ENCODE measurements at places on chromosomes 3 and 15.
A peak's percentile ranks its signal among the peaks of the same experiment; 100 is the strongest.

DNA sequence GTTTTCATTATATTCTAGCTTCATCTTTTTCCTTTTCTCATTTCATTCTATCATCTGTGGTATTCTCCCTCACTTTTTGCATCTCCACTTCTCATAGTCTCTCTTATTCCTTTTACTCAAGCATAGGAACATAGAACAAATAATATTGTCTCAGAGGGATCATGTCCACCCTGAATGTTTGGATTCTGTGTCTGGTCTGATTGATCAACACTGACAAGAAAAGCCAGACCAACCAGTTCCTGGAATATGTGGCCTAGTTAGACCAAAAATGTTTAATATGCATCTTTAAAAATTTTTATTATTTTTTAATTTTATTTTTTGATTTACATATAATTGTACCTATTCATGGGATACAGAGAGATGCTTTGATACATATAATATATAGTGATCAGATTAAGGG is 212.0 kb upstream of the ALCAM start:
- no peak for DNase-seq

DNA sequence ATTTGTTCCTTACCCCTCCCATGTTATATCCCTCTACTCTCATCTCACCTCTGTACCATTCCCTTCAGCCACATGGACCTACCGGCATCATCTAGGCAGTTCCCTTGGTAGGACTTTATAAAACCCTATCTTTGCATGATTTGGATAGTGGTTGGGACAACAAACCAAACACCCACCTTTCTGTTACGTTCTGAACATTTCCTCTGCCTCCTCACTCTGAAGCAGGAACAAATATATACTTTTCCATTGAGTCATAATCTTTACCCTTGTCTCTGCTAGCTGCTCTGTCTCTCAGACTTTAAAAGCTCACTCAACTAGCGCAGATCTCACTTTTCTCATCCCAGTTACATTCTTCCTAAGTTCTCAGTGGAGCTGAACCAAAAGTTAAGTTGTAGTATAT is 17.8 kb downstream of the UBXN7 start:
- peak; percentile 7 for DNase-seq

DNA sequence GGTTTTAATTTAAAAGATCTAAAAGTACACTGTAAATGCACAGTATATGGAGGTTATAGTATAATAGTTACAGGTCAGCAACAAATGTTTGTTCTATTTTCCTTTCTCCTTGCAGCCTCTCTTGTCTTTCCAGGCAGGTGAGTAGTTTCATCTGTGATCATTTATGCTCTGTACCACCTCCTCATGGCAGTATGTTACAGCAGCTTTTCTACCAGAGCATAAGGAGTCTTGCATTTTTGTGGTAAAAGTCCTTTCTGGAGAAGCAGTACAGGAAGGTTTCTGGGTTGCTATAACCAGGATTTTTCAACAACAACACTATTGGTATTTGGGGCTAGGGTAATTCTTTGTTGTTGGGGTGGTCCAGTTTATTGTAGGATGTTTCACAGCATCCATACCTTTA is 59.5 kb downstream of the ZNF609 start:
- DNase-seq, result no peak

- no peak for DNase-seq
These were observed 11.8 kb downstream of the CAPN7 start for GRCh38 chr3:15217841-15218267.

DNA sequence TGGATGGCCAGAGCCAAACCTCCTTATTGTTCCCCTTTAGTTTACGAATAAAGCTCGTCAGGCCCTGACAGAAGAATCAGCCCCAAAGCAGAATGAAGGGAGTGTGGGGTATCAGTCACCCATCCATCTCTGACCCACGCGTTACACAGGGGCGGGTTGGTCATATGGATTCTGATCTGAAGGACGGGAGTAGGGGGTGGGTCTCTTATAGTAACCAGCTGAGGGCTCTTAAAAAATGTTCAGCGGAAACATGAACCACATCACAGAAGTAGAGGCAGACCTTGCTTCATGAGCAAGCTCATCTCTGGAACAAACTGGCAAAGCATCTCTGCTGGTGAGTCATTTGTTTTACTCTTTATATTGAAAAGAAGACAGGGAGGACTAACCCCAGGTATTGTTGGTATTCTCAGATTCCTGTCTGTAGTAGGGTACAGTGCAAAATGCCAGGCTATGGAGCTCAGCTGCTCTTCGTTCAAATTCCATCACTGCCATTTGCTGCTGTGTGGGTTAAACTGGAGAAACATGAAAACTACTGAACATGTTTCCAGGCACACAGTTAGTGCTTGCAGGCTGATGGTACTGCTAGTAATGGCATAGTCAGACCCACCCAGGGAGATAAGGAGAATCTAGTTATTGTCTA is at the start of gene CXCR6:
Gene CXCR6 (plus strand): TSS at position 258 of the 640 bp plus-strand sequence. CDS start 3,018 bp downstream, outside the sequence.
- peak; percentile 53 for DNase-seq

GRCh38 chr3:70531063-70531657 is 218.7 kb upstream of the MDFIC2 start:
- no peak for DNase-seq

DNA sequence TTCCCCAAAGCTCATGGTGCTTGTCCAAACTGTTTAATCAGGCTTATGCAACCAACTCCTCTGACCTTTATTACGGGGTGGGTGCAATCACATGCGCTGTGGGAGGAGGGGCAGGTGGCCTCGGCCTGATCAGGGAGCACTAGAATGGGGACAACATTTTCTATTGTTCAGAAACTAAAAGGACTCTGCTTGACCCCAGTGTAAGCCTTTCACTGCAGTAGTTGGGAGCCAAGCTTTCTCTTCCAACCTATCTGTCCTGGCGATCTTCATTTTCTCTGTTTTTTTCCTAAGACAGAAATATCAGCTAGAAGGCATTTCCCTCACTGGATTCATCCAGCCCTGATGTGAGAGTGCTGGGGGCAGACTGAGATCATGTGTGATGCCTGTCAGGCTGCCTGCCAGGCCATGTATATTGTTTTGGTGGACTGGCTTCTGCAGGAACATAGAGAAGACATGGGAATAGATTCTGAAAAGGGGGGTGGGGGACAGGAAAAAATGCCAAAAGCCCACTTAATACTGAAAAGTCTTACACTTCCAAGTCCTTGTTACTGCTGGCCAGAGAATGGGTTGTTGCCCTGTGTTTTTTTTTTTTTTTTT is 627.0 kb upstream of the TBL1XR1 start:
- no peak for DNase-seq

GRCh38 chr15:69042531-69042930 is 28.0 kb downstream of the NOX5 start:
- no peak for DNase-seq

- no peak for DNase-seq
These were observed 34.3 kb downstream of the MCF2L2 start for GRCh38 chr3:183394150-183394549.

DNA sequence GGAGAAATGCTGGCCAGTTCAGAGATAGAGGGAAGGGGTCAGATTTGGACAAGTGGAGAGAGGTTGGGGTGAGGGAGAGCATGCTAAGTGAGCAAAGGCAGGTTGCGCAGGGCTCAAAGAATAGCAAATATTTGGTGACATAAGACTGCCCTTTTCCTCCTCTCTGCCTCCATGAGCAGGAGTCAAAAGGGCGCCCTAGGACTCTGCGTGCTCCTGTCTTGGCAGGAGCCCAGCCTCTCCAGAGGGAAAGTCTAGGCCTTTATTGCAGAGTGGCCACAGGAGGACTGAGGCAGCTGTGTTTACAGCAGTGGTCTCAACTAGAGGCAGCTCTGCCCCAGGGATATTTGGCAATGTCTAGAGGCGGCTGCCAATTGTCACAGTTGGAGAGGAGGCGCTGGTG is 165.6 kb downstream of the FAM43A start:
- no peak for DNase-seq

GRCh38 chr3:182829761-182830405 is 36.6 kb downstream of the ATP11B start:
- DNase-seq, result no peak

Data from stimulated activated CD4-positive, alpha-beta T cell treated with anti-CD3 and anti-CD28 coated beads, Interleukin-4, amount 100 ng/mL, for 24 hours (primary cell).